ENCODE measurements at places on chromosomes 12 and 14.

DNA sequence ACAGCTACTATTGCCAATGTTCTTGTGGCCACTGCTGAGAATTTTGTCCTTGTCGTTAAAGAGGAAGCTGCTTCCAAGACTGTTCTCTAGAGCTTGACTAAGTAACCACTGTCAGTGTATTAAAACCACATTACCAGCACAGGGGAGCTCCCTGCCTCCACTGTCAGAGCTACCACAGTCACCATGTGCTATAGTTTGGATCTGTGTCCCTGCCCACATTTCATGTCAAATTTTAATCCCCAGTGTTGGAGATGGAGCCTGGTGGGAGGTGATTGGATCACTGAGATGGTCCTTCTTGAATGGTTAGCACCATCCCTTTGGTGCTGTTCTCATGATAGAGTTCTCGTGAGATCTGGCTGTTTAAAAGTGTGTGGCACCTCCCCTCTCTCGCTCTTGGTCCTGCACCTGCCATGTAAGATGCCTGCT lies 23.2 kb upstream of the RAP1B start:
- DNase-seq = peak; percentile 12

DNA sequence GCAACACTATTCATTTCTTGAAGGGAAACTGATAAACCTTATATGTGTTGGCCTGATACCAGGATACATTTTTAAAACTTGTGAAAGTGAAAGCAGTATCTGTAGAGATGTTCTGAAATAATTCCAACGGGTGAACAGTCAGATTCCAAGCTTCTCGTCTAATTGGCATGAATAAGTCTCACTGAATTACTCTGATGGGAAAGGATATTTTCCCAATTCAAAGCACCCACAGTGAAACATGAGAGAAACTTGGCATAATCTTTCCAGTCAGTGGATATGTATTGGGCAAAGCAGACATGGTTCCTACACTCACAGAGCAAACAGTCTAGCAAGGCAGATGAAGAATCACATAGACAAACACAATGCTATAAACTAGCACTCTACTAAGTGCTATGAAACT lies 413.1 kb downstream of the MED13L start:
- no peak for DNase-seq

DNA sequence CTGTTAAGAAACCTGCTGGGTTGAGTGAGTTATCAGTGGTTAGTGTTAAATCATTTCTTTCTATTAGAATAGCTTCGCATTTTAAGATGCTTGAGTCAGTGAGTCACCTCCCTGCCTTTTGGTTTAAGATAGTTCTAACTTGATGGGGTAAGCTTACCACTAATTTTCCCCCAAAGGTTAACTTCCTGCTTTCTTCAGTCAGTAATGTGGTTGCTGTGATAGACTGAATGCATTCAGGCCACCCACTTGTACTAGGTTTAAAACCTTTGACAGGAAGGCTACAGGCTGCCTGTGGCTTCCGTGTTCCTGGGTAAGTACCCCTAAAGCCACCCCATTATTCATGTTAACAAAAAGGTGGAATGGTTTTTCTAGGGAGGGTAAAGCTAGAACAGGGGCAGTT lies 25.3 kb downstream of the CLEC2A start:
- peak; percentile 43 for DNase-seq

DNA sequence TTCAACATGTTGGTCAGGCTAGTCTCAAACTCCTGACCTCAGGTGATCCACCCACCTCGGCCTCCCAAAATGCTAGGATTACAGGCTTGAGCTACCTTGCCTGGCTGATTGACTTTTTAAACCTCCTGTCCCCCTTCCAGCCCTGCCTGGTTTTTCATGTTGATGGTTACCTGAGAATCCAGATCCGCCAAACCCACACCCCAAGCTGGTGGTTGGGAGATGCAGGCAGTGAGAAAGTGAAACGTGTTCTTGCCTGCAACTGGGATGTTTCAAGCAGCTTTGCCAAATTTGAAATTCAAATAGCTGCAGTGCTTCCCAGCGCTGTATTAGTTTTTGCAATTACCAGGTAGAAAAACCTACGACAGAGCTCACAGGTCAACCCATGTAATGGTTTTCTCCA lies 238.3 kb upstream of the PWP1 start:
- DNase-seq = no peak

DNA sequence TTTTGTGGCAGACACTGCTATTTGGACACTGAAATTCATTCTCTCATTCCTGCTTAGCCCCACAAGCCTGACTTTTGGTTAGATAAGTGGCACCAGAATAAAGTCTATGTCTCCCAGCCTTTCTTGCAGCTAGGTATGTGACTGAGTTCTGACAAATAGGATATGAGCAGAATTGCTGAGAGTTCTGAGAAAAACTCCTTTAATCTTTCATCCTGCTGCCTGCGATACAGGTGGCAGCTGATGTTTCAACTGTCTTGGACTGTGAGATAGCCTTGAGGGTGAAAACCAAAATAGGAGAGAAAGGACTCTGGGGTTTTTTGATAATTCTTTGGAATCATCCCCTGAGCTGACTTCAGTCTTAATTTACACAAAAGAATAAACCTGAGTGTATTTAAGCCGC lies 55.8 kb downstream of the MBIP start:
- DNase-seq = no peak

GRCh38 chr12:2306012-2306411 lies 253.2 kb downstream of the CACNA1C start:
- no peak for DNase-seq

- no peak for DNase-seq
Observed at GRCh38 chr12:81450920-81451739, 308.0 kb downstream of the PPFIA2 start.

DNA sequence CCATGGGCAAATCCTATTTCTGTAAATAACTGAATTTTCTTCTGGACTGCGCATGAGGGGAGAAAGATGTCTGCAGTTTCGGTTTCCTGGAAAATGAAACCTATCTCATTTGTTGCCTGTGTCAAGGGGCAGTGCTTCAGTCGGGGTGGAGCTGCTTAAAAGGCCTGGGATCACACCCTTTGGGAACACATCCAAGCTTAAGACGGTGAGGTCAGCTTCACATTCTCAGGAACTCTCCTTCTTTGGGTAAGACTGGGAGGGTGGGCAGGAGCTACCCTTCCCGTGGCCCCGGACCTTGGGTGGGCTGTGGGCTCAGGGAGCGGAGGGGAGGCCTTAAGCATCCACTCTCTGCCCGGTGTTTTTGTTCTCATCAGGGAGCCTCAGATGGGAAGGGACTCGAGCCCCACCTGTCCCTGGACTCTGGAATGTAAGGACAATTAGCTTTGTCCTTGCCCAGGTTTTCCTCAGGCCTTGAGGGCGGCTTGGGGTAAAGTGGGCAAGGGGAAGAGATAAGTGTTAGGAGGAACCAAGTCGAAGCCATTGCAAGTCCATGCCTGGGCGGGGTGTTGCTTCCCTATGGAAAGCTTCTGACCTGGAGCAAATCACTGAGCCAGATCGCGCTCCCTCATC lies at the start of gene IFI27:
TSS of gene IFI27 (plus strand) at position 185 of the 630 bp plus-strand sequence.
- no peak for DNase-seq

- DNase-seq = no peak
Observed at GRCh38 chr14:66746316-66747006, 238.5 kb downstream of the GPHN start.

DNA sequence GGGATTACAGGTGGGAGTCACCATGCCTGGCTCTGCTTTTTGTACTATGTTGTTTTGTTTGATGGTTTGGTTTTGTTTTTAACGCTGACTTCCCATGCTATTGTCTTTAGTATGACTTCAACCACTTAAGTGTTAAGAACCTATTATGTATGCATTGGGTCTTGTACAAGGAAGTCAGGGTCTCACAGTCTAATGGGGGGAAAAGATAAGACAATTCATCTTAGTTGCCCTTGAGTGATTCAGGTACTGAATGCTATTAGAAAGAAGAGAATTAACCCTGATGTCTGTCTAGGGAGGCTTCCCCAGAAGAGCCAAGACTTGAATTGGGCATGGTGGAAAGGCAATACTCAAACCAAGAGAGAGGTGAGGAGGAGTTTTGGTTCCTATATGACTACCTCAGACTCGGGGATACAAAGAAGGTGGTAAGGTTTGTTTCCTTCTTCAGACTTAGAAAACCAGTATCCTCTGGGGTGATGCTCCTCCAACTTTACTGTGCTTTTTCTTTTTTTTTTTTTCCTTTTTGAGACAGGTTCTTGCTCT lies 64.6 kb downstream of the SUSD6 start:
- DNase-seq = no peak

GRCh38 chr14:52877628-52878027 lies 73.2 kb downstream of the FERMT2 start:
- DNase-seq = no peak

- DNase-seq = no peak
Observed at GRCh38 chr12:92602930-92603623, 99.7 kb upstream of the PLEKHG7 start.

- no peak for DNase-seq
Observed at GRCh38 chr14:86501611-86502010, 971.7 kb downstream of the FLRT2 start.

DNA sequence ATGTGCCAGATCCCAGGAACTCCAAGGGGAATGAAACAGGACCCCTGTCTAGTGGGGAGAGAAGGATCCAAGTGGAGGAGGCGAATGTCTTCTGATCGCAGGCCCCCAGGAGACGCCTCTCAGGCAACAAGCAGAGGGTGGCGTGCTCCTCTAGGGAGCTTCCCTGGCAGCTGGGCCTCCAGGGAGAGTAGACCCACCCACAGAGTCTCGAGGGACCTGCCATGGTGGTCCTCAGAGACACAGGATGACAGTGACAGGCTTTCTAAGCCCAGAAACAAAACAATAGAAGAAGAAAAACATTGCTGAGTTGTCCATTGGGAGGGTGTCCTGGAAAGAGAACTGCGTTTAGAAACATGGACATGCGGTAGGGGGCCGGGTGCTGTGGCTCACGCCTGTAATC lies 140.6 kb upstream of the MAP1LC3B2 start:
- no peak for DNase-seq

GRCh38 chr12:3771853-3772252 lies 18.9 kb upstream of the CRACR2A start:
- no peak for DNase-seq

- DNase-seq = no peak
Observed at GRCh38 chr14:103045371-103045869, 11.9 kb downstream of the CDC42BPB start.

- no peak for DNase-seq
Observed at GRCh38 chr14:105124823-105125222, 43.8 kb downstream of the JAG2 start.

DNA sequence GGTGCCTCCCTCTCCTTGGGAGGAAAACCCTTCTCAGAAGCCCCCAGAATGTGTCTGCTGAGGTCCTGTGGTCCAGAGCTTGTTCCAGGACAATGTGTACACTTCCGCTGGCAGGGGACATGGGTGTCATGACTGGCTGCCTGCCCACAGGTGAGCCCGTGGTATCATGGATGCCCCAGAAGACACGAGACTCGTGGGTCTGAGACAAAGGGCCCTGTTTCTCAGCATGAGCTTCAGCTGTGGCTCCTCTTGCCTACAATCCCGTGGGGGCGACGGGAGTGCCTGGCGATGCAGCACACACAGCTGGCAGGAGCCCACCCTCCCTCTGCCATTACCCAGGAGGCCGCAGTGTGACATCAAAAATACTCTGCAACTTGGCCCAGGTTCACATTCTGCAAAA lies 7.0 kb downstream of the TMEM121 start:
- no peak for DNase-seq

- DNase-seq = no peak
Observed at GRCh38 chr12:49295082-49295936, at the start of gene PRPH. Gene PRPH, plus strand, starts transcription at chr12:49295147. Its CDS starts 54 bp downstream, at chr12:49295201.

GRCh38 chr12:108649669-108650068 lies 16.0 kb upstream of the SELPLG start:
- DNase-seq = no peak

GRCh38 chr14:103020271-103021170 lies 36.8 kb downstream of the CDC42BPB start:
- DNase-seq = no peak

DNA sequence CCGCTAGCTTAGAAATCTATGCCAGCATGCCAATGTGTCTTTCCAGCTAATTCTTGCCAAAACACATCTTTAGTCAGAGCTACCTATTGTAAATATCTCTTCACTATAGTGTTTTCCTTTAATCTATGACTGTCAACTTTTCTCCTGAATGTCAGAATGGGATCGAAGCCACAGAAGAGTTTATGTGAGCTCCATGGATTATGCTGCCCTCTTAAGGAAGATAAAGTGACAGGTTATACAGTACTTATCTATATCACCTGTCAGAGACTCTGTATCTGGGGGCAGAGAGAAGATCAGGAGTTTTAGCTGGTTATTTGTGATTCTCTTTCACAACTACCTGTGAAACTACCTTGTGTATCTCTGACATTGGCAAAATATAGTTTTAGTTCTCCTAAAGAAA lies 204.3 kb upstream of the SEL1L start:
- DNase-seq = no peak

GRCh38 chr12:65640489-65640901 lies 183.8 kb upstream of the HMGA2 start:
- DNase-seq = no peak

- DNase-seq = no peak
Observed at GRCh38 chr12:646442-647384, 16.5 kb downstream of the NINJ2 start.

- no peak for DNase-seq
Observed at GRCh38 chr14:104168603-104169002, 30.2 kb downstream of the KIF26A start.

DNA sequence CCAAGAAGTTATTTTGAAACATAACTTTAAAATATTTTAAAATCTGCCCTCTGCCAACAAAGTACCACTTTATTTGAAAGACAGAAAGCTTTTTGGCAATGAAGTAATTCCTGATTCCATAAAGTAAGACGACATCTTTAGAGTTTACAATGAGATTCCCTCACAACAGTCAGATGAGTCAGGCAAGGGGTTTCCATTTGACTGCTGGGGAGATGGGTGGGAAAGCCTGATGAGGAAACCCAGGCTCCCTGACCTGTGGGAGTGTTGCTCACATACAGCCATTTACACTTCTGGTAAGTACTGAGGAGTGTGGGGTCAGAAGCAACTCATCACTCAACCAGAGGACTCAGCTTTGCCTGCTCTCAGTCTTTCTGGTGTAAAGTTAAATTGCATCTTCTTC lies 10.2 kb downstream of the KITLG start:
- no peak for DNase-seq

DNA sequence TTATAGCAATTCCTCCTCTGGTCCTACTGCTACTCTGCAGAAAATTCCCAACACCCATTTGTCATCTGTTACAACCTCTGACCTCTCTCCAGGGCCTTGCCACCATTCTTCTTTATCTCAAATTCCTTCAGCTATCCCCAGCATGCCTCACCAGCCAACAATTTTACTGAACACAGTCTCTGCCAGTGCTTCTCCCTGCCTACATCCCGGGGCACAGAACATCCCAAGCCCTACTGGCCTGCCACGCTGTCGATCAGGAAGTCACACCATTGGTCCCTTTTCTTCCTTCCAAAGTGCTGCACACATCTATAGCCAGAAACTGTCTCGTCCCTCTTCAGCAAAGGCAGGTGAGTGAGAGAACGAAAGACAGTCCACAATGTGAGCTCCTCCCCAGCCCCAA lies 122.1 kb downstream of the TTLL5 start:
- DNase-seq = no peak

DNA sequence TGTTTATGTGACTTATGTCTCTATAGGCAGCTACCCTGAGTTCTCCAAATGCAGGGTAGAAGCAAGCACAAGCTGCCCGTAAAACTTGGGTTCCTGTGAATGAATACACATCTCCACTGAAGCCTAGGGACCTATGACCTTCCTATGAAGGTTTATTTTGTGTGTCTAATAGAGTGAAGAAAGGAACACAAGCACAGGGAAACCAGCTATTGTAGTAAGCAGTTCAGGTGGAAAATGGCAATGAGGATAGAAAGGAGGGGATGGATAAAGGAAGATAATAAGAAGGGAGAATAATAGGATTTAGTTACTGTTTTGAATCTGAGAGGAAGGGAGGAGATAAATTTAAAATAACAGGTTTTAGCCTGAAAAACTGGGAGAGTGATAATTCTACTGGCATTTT lies 2.4 kb downstream of the PFKM start:
- no peak for DNase-seq

All from activated CD4-positive, alpha-beta T cell treated with anti-CD3 and anti-CD28 coated beads for 4 hours (primary cell).